Right cardiac atrium (tissue), 5 donors: ENCODE measurements at places on chromosomes 1 and 21. TPM values are rescaled to one million over a fixed set of nuclear protein-coding genes. Genes with fewer than 3 reads are reported as not detected.

Gene TTC34
- polyA plus RNA-seq = 0.27 TPM

Gene LMX1A
- polyA plus RNA-seq = not detected

Gene OR2T29
- not detected for polyA plus RNA-seq

Gene SV2A
- 1.0 TPM for polyA plus RNA-seq

Gene COL11A1
- 0.05 TPM for polyA plus RNA-seq

Gene LCK
- polyA plus RNA-seq = 0.41 TPM

Gene DAP3
- polyA plus RNA-seq = 91.9 TPM

Gene LY9
- polyA plus RNA-seq = 0.09 TPM

Gene PALMD
- polyA plus RNA-seq = 74.6 TPM

Gene LRRC39
- polyA plus RNA-seq = 142 TPM

Gene EPHA8
- not detected for polyA plus RNA-seq

Gene CYP4A11
- polyA plus RNA-seq = not detected

Gene AGPAT3
- 32.0 TPM for polyA plus RNA-seq

Gene CELA3A
- not detected for polyA plus RNA-seq

Gene CHRM3
- polyA plus RNA-seq = 0.18 TPM

Gene NEXN
- polyA plus RNA-seq = 418 TPM

Gene OR2M3
- polyA plus RNA-seq = not detected
